ENCODE measurements at places on chromosomes 5 and 9.

DNA sequence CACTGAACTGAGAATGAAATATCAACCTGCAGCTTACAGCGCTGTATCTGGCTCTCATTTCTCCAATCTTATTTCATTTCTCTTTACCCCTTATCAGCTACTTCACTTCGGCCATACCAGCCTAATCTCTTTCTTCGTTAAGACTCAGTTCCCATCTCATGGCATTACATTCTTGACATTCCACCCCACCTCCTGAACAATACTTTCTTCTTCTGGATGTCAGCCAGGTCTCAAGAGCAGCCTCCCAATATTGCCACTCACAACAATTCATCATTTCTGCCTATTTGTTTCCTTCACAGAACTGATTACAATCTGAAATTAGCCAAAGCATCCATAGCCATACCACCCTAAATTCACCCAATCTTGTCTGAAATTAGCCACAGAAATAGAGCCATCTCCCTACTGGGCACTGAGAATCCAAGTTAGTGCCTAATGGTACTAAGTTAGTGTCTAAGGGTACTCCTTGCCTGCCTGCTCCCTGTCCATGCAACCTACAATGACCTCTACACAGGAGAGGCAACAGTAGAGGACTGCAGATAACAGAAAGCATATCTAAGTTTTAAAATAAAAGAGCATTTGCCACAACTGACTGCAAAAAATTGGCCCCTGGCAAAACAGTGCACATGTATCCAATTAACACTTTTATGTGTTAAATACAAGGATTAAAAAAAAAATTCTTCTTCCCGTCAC, 35.2 kb downstream of the SETX start:
- no peak for DNase-seq

DNA sequence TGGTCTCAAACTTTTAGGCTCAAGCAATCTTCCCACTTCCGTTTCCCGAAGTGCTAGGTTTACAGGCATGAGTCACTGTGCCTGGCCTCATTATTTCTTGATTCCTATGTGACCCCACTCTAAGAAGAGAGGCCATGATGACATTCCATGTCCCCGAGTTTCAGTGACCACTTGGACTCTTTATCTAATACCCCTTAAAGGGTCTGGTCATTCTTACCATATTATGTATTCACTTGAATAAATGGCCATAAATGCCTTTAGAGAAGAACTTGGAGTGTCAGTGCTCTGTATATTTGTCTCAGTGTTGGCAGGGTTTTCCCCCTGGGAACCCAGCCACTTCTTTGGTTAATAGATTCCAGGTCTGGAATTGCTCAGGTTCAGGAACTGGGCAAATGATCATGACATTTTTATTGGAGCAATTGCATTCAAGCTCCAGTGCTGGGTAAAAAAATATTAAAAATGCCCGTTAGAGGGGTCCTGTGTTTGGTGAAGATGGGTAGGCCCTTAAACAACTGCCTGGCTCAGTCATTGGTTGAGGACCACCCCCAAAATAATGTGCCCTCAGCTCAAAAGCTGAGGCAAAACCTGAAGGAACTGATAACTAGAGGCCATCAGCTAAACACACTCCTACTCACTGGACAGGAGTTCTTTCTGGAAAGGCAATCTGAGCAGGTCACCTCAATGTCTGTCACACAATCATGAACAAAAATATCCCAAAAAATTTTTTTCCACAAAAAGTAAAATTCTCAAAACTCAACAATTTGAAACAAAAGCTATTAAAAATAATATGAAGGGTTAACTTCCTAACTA, 186.6 kb upstream of the ZNF608 start:
- DNase-seq = no peak

GRCh38 chr5:174690271-174690670, 34.1 kb upstream of the MSX2 start:
- no peak for DNase-seq

DNA sequence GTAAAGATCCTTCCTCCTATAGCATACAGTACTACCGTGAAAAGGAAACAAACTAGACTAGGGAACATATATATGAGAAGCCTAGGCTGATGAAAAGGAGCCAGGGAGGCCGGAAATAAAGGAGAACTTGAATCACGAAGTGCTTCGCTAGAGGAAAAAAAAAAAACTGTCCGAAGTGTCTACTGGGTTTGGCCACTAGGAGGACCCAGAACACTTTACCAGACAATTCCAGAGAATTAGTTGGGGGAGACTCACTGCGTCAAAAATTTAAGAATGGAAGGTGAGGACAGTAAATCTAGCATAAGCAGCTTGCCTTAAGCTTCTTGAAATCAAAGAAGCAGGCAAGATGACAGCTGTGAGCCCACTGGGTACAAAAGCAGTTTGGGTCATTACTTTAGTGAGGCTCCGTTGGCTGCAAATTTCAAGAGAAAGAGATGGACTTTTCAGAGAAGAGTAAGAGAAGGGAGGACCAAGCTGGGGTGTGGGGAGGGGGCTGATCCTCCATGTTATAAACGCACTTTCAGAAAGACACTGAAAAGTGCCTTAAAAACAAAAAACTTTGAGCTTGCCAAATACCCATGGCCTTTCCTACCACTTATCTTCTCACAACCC, 47.4 kb downstream of the P4HA2 start:
- DNase-seq = no peak
